Hypothalamus (tissue), 51 donors: ENCODE measurements at places on chromosomes 5 and 9.

DNA sequence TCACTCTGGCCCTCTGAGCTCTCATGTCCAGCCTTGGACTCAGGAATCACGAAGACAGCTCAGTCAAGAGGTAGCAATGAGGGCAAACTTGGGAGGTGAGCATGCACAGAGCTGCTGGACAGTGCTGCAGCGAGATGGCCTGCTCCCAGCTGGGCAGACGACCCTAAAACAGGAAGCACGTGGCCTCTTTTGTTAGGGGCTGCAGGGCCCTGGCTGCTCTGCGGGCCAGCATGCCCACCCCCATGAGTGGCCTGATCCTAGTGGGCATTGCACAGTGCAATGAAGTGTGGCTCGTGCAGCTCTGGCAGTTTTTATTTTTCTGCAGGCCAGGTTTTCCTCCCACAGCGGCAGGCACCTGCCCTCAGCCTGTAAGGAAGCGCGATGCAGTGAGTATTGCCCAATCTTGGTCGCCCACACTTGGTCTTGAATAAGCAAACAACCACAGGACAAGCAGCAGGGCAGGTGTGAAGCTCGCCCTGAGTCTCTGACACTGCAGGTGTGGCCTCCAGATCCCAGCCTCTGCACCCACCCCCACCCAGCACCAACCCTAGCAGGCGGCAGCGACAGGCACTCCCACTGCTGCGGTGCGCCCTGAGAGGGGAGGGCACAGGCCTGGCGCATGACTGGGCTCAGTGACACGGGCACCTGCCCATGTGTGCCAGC, 60.8 kb downstream of the SEMA4D start:
- no peak for DNase-seq

DNA sequence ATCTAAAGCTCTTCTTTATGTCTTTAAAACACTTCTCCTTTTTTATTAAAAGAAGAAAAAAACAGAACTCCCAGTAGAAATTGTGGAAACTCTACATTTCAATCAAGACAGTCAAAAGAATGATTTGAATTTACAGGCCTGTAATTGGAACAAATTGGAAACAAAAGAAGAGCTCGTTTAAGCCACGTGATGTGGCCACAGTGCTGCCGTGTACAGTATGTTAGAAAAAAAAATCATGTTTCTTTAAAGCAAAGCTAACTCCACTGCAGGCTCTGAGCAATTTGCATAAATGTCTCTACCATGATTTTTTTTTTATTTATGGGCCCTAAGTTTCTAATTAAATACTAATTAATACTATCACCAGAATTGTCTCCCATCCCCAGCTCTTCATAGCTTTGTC, 325.6 kb downstream of the ZSWIM6 start:
- no peak for DNase-seq

DNA sequence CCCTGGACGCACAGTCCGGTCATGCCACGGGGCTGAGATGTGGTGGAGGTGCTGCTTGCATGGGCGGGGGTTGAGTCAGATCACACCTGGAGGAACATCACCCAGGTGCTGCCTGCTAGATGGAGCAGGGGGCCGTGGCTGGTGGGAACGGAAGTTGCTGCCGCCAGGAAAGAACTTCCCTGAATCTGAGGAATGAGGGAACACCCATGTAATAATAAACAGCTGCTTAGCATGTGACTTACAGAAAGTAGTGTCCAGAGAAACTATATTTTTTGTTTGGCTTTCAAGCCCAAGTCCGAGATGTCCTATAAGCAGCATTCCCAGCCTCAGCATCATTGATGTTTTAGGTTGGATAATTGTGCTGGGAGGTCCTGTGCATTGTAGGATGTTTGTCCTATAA, 27.1 kb upstream of the FAM240B start:
- DNase-seq = no peak

GRCh38 chr5:116273448-116274242, 188.8 kb downstream of the COMMD10 start:
- DNase-seq = no peak

DNA sequence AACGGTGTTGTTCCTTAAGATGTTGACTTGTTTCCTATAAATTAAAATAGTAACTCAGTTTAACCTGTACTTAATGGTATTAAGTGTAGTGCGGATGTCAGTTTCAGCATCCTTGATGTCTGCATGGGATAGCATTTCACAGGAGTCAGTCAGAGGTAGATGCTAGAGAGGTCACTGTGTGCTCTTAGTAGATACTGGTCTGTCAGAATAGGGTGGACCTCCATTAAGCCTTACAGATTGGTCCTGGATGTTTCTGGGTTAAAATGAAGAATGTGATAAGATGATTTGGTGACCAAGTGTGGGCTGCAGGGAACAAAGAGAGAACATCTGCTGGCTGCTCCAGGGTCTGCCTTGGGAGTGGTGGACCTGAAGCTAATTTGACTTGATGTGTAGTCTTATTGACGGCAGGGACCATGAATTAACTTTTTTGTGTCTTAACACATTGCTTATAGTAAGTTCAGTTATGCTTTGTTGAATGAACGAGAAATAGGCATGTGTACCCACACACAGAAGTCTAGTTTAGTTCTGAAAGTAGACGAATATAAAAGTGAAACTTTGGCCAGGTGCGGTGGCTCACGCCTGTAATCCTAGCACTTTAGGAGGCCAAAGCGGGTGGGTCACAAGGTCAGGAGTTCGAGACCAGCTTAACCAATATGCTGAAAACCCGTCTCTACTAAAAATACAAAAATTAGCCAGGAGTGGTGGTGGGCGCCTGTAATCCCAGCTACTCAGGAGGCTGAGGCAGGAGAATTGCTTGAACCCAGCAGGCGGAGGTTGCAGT, 12.5 kb downstream of the RAB24 start:
- no peak for DNase-seq

DNA sequence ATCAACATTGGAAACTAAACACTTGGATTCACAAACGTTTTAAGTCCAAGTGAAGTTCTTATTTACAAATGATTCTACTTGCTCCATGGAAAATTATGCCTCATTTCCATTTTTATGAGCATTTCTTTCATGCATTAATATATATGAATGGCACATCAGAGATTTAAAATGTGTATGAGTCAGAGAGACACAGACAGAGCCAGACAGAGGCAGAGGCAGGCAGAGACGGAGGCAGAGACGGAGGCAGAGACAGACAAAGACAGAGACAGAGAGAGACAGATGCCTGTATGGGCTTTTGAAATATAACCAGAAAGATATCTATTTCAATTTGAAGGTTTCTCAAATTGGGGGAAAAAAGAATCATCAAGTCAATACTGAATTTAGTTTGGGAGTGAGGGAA, 649.0 kb downstream of the PTPRD start:
- DNase-seq = no peak

- DNase-seq = no peak
Observed at GRCh38 chr5:126108470-126108869, 314.7 kb upstream of the GRAMD2B start.
